ENCODE measurements at places on chromosomes 2 and 18. TPM values are rescaled to one million over a fixed set of nuclear protein-coding genes. Genes with fewer than 3 reads are reported as not detected.

- no peak for DNase-seq
Observed at GRCh38 chr2:221778025-221778424, 205.9 kb upstream of the EPHA4 start.

DES gene
- 2,247 TPM for total RNA-seq

ADD2 gene
- 3.4 TPM for total RNA-seq

DNA sequence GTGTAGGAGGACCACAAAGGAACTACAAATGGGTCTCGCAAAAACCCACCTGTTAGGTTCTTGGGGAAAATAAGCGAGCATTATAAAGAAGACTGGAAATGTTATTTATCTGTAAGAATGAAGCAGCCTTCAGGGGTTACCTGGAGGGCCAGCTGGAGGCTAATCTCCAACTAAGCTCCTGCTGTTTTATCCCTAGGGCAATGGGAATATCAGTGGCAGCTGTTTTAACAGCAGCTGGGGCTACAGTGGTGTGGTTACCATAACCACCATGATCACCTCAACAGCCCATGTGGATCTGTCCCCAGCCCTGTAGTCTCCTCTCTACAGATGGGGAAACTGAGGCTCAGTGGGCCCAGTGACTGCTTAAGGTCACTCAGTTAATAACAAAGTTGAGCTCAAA lies 108.1 kb downstream of the FTCDNL1 start:
- no peak for DNase-seq

DNA sequence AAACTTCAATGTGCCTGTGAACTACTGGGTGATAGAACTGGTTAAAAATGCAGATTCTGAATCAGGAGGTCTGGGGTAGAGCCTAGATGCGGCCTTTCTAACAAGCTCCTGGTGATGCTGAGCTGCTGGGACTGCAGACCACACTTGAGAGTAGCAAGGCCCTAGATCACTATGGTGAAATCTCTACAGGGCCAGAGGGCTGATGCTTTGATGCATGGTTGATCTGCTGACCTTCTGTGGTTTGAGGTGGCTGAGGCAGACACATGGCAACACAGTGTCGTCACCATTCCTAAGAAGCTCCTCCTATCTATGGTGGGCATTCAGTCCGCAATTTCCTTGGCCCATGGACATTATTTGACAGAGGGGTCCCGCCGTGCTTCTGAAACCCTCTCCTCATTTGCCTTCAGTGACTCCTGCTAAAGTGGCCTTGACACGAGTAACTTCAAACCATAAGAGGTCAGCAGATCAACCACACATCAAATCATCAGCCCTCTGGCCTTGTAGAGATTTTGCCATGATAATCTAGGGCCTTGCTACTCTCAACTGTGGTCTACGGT lies 19.8 kb downstream of the CCDC68 start:
- no peak for DNase-seq

DNA sequence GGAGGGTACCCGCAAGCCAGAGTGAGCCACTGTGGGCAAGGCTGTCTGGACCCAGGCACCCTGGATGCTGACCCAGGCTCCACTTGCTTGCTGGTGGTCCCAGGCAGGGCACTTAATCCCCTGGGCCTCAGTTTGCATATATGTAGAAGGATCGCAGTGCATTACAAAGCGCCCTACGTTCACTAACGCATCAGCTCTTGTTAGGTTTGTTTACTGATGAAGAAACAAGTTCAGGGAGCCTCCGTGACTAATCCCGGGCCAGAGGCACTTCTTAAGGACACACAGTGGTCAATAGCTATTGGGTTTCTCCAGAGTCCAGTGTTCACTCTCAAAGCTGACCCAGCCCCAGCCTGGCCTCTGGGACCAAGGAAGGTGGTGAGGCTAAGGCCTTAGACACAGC lies 70.2 kb downstream of the LBH start:
- no peak for DNase-seq

FOXI3 gene
- total RNA-seq: 1.7 TPM

ALPP gene
- total RNA-seq: not detected

RTKN gene
- total RNA-seq: 17.3 TPM

- no peak for DNase-seq
Observed at GRCh38 chr2:130258356-130258755, 60.1 kb upstream of the TUBA3E start.

GRCh38 chr2:233996461-233996860 lies 54.0 kb upstream of the SPP2 start:
- peak; percentile 10 for DNase-seq

- peak; percentile 56 for DNase-seq
Observed at GRCh38 chr2:73072129-73072395, 550 bp upstream of the SFXN5 start.

CABLES1 gene
- total RNA-seq: 18.3 TPM

OSR1 gene
- total RNA-seq: 8.9 TPM

ALPG gene
- total RNA-seq: not detected

DNA sequence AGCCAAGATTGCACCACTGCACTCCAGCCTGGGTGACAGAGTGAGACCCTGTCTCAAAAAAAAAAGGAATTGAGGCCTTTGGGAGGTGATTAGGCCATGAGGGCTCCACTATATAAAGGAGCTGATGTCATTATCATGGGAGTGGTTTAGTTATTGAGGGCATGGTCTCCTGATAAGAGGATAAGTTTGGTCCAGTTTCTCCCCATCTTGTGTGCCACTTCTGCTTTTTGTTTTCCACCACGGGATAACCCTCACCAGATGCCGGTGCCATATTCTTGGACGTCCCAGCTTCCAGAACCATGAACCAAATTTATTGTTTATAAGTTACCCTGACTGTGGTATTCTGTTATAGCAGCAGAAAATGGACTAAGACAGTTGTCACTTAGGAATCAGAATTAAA lies 125.8 kb downstream of the C1D start:
- DNase-seq: no peak

- no peak for DNase-seq
Observed at GRCh38 chr18:79406708-79407107, 11.0 kb downstream of the NFATC1 start.

- DNase-seq: peak; percentile 1
Observed at GRCh38 chr2:155830817-155831579, 501.5 kb downstream of the NR4A2 start.

DNA sequence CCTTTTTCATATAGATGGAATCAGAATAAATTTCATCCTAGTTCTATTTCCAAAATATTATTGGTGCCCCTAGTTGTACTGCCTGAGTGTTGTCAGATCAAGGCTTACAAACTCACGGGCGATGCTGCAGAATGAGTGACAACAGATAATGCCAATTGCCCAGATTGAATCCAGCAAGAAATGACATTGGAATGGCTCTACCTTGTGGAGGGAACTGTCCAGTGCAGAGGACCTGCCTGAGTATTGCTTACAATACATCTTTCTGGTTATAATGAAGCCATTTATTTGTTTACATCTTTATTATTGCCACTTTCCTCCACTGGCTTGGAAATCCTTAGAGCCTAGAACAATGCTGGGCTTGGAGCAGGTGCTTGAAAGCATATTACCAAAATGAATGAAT lies 7.8 kb upstream of the IL1R2 start:
- no peak for DNase-seq

FIGN gene
- 2.9 TPM for total RNA-seq

- no peak for DNase-seq
Observed at GRCh38 chr2:45979065-45979464, 318.1 kb upstream of the EPAS1 start.

- DNase-seq: peak; percentile 67
Observed at GRCh38 chr2:46780801-46781445, 134.7 kb downstream of the MCFD2 start.

DNA sequence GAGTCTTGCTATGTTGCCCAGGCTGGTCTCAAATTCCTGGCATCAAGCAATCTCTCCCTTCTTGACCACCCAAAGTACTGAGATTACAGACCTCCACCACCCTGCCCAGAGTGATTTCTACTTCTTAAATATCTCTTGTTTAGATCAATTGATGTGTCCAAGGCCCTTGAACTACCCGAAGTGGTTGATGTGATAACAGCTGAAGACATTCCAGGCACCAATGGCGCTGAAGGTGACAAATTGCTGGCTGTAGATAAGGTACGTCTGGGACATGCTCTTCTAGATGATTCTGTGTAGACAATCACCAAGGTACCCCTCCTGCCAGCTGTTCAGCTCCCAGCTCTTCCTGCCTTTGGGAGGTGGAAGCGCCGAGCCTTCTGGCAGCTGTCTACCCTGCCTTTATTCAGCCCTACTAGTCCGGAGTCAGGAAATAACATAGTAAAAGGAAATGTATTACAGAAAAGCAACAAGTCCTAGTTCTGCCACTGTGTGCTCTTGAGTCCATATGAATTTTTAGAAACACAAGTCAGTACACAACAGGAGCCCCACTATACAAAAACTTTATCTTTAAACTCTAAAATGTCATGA lies 61.3 kb upstream of the BZW1 start:
- no peak for DNase-seq

- DNase-seq: peak; percentile 27
Observed at GRCh38 chr2:214810671-214811070, 1.2 kb upstream of the BARD1 start.

- DNase-seq: peak; percentile 71
Observed at GRCh38 chr2:8685697-8686358, 4.0 kb downstream of the ID2 start.

TMEM163 gene
- 3.4 TPM for total RNA-seq

DNA sequence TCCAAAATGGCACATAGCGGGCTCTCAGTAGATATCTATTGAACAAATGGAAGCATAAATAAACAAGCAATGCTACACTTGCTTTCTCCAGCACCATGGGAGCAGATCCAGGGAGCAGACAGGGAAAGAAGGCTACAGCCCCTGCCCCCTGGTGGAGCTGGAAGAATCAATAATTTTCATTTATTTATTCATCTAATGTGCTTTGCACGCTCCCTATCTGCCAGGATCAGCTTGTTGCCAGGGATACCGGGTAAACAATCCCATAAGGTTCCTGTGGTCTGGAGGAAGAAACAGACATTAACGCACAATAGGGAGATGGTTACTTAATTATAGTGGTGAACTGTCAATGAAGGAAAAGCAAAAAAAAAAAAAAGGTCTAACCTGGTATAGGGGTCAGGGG lies 40.1 kb upstream of the CLASP1 start:
- DNase-seq: no peak

DNA sequence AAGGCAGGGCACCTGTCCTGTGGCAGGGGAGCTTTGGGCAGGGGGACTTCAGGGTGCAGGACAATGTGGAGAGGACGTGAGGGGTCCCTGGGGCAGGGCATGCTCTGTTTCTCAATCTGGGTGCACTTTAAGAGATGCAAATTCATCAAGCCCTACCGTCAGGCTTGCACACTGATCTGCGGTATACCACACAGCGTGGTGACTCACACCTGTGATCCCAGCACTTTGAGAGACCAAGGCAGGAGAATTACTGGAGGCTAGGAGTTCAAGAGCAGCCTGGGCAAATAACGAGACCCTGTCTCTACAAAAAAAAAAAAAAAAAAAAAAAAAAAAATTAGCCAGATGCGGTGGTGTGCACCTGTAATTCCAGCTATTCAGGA lies 10.2 kb upstream of the GPC1 start:
- no peak for DNase-seq

- DNase-seq: no peak
Observed at GRCh38 chr2:110788976-110789375, 56.6 kb downstream of the ACOXL start.

DNA sequence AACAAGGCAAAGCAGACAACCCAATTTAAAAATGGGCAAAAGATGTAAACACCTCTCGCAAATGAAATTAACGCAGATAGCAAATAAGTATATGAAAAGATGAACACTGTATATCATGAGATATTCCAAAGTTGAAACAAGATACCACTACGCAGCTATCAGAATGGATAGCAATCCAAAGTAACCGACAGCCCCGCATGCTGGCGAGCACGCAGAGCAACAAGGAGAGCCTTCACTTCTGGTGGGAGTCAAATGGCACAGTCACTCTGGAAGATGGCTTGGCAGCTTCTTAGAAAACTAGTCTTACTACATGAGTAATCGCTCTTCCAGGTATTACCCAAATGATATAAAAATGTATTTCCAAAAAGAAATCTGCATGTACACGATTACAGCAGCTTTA lies 1.4 kb downstream of the NDUFA10 start:
- no peak for DNase-seq

DNA sequence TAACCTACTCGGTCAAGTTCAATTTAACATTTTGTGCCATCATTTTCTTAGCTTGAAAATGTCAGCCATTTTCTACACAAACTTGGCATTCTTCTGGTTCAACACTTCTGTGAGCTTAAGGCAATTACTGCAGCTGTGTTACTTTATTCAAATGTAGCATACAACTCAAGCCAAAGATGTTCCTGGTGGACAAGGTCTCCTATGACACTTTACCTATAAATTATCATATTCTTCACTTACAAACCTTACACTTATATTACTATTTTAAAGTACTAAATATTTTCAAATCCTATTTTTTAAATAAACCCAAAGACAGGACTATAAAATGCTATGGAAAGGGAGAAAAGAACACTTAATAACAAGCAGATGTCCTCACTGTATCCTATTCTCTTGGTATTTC lies 1045.3 kb downstream of the TSN start:
- no peak for DNase-seq

GRCh38 chr2:132692816-132693215 lies 22.8 kb upstream of the LYPD1 start:
- no peak for DNase-seq

IFIH1 gene
- 17.1 TPM for total RNA-seq

DNA sequence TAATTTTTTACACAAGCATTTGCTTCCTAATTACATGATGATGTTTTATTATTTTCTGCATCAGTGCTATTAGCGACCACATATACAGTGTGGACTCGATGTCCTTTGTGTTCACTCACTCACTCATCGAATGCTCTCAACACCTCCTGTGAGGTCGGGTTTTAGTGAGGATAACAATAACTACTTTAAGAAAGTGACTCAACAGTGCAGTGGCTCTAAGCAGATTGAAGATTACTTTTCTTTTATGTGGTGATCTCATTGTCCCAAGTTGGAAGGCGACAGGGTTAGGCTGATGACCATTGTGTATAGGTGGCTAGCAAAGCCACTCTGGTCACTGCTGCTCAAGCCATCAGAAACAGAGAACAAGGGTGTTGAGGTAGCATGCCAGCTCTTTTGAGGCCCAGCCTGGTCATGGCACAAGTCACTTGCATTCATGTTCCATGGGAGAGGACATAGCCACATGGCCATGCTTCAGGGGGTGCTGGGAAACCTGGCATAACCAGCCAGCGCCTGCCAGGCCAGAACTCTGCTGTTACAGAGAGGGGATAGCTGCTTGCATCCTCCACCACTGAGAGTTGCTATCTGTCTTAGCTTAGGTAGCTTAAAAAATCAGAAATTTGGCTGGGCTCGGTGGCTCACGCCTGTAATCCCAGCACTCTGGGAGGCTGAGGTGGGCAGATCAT lies 60.4 kb downstream of the PDCL3 start:
- no peak for DNase-seq

- peak; percentile 82 for DNase-seq
Observed at GRCh38 chr2:102020596-102021170, 28.9 kb downstream of the IL1R2 start.

GRCh38 chr2:218999021-218999880 lies 6.0 kb upstream of the CRYBA2 start:
- DNase-seq: no peak

GRCh38 chr18:9244376-9244775 lies 90.2 kb upstream of the TWSG1 start:
- no peak for DNase-seq

DNA sequence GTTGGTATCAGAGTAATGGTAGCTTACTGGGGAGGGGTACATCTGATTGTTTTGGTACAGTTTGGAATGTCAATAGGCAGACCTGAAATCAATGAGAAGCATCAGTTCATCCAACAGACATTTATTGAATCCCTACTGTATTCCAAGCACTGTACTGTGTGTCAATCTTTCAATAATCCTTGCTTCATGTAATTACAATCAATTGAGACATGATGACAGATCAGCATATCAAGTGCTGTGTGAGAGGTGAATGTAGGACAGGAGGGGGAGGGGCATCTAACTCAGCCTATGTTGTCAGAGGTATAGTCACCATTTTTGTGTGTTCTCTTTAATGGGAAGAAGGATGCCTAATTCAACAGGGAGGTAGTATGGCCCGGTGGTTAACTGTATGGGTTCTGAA lies 146.9 kb downstream of the SLC4A10 start:
- no peak for DNase-seq

Data from umbilical cord (tissue), 2 donors.